ENCODE measurements at places on chromosomes 1 and 21.

DNA sequence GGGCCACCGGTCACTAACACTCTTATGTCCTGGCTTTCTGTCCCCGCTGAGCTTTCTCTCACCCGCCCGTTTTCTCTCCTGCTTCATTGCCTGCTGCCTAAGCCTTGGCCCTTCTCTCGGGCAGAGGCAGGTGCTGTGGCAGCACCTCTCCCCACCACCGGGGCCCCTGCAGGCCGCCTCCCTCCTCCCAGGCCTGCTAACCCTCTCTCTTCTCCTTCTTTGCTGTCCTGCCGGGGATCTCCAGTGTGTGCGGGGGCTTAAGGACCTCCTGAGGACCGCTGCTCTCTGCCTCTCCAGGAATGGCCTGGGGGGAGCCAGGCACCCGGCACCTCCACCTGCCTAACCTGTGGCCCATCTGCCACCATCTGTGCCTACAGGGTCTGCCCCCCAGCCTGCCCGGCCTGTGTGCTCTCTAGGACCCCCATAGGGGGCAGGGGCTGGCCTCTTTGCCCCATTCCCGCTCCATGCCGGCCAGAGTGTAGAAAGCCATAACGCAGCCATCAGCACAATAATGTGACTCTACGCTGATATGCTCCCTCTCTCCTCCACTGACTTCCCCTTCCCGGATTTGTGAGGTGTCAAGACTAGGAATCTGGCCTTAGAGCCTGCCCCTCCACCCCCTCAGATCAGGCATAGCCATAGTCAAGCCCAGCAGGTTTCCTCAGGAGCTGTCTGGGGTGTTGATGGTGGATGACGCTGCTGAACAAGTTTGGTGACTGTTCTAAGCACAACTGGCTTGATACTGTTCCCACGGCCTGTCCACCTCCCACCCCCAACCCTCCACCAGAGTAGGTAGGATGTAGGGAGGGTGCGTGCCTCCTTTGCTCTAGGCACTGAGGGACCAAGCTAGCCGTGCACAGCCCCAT, 6.1 kb upstream of the SFN start:
- no peak for DNase-seq

- DNase-seq: no peak
Measured at GRCh38 chr21:31340942-31341487, 3.0 kb downstream of the TIAM1 start.

DNA sequence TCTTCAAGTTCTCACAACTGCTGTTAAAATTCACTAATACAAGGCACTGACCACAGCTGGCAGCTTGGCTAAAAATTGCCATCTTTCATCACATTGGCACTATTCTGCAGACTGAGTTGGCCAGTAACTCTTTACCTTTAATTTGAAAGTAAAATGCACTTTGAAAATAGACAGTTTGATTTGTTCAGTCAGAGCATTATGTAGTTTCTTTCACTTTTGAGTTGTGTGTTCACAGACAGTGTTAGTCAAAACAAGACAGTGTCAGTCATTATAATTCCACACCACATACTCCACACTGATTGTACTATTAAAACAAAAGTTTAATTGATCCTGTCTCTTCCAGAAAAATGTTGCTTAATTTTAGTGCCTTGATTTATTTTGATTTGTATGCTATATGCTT, 160.7 kb downstream of the SDCCAG8 start:
- DNase-seq: no peak

DNA sequence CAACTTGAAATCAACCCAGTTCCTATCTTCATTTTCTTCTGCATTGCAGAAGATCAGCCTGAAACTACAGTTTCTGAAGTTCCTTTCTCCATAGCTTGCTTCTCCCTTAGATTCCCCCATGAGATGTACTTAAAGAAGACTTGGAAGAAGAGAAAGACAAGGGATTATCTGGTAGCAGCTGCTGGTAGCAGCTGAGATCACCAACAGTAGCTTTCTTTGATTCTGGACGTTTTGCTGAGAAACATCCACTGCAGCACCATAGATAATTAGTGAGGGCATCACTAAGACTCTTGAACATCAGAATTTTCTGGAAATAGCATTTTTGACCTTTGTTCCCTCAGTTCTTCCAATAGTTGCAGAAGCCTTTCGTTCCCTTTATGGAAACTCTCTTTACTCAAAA, 465 bp upstream of the CFHR3 start:
- DNase-seq: no peak

- peak; percentile 39 for DNase-seq
Measured at GRCh38 chr1:112674986-112675727, 698 bp downstream of the MOV10 start.

DNA sequence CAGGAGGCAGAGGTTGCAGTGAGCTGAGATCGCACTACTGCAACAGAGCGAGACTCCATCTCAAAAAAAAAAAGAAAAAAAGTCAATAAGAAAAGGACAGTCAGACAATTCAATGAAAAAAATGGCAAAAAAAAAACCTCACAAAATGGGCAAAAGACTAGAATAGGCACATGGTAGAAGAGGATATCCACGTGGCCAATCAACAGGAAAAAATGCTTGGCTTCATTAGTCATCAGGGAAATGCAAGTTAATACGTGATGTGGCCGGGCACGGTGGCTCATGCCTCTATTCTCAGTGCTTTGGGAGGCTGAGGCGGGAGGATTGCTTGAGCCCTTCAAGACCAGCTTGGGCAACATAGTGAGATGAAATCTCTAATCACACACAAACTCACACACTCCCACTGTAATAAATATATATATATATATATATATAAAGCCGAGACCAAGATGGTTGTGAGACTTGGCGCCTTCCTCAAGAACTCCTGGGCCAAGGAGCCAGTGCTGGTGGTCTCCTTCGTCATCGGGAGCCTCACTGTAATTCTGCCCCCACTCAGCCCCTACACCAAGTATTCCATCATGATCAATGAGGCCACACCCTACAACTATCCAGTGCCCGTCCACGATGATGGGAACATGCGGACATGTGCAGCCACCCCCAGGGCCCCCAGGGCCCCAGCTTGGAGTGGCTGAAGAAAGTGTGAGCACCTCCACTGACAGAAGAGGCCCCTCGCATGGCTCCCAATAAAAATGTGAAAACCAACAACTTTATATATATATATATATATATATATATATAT, 22.9 kb upstream of the LEFTY2 start:
- DNase-seq: no peak

DNA sequence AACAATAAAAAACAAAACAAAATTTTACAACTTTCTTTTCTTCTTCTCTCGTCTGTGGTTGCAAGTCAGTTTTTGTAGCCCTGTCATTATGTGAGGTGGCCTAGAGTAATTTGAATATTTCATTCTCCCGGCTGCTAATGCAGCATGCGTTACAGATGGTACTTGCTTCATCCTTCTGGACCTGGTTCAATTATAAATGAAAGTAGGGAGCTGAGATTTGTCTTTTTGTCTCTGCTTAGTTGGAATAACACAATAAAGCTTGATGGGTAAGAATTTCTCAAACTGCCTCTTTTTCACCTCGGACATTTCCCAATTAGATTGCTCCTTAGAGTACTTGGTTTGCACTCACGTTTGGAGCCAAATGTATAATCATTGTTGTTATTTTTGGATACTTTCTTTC, 201.6 kb downstream of the PBX1 start:
- no peak for DNase-seq

DNA sequence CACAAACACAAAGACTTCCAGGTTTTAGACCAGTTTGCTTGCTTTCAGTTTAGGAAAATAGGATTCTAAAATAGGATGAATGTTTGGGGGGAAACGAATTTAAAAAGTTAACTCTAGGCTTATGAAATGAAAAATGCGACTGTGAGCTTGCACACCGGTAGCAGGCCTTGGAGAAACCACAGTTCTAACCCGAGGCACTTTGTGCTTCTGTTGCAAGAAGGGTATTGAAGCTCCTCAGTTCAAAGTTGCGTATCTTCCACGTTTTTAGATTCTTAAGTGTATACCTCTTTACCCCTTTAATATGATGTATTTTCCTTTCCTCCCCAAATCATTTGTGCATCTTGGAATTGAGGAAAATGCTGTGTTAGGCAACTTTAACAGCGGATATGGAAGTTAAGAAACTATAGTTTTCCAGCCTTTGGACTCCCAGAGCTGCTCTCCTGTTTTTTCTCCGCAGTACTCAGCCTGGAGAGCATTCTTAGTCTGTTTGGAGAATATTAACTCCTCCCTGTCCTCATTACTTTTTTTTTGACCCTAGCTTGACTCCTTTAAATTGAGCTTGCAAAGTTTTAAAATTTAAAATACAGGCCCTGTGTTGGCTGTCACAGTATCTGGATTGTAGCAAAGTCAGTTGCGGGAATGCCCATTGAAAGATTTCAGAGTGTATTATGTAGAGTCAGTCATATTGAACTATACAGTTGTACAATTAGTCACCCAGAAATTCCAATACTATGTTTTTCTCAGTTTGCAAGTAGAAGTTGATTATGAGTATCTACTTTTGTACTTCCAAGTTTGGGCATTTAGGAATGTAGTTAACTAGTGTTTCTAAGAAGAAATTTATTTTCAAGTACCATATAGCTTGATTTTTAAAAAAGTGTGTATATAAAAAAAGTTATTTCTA, 2.6 kb downstream of the MRPS6 start:
- peak; percentile 31 for DNase-seq

GRCh38 chr1:6349254-6349943, 44.2 kb downstream of the ACOT7 start:
- DNase-seq: no peak

DNA sequence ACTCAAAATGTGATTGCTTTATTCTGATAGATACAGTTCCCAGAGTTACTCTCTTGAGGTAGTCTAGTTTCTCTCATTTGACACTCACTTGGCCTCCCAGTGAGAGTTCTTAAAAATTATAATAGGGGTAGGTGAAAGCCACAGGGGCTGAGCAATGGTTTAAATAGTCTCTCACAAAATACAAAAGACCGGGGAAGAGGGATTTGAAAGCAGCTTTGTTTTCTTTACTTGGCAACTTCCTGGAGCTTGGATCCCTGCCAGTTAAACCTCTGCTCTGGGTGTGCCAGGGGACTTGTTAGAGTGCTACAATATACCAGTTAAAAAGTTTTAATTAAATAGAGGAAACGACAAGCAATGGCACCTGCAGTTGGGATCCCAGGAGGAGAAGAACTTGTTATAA, 31.7 kb downstream of the OR13G1 start:
- no peak for DNase-seq

DNA sequence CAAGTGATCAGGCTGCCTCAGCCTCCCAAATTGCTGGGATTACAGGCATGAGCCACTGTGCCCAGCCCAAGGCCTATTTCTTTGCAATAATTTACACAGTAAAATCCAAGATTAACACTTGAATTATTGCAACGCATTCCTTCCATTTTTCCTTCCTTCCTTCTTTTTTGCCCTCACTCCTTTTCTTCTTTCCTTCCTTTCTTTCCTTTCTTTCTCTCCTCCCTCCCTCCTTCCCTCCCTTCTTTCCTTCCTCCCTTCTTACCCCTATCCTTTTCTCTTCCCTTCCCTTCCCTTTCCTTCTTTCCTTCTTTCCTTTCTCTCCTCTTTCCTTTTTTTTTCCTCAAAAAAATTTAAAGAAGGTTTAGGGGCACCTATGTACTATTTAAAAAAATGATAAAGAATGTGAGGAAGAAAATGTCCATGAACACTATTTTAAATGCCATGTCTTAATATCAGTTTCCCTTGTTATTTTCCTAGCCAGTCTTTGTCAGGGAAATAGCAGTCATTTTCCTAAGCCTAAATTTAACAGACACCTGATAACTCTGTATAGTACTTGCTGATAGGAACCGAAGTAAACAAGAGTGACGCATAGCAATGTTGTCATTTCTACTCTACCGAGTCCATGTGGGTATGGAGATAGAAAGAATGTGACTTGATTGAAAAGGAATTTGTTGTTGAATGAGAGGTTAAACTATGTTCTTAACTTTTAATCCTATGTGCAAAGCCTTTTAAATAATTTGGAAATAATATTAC, 79.8 kb upstream of the HMCN1 start:
- peak; percentile 49 for DNase-seq

All from mesenchymal stem cell (in vitro differentiated cells and primary cell).